ENCODE measurements at places on chromosomes 7 and 10.

DNA sequence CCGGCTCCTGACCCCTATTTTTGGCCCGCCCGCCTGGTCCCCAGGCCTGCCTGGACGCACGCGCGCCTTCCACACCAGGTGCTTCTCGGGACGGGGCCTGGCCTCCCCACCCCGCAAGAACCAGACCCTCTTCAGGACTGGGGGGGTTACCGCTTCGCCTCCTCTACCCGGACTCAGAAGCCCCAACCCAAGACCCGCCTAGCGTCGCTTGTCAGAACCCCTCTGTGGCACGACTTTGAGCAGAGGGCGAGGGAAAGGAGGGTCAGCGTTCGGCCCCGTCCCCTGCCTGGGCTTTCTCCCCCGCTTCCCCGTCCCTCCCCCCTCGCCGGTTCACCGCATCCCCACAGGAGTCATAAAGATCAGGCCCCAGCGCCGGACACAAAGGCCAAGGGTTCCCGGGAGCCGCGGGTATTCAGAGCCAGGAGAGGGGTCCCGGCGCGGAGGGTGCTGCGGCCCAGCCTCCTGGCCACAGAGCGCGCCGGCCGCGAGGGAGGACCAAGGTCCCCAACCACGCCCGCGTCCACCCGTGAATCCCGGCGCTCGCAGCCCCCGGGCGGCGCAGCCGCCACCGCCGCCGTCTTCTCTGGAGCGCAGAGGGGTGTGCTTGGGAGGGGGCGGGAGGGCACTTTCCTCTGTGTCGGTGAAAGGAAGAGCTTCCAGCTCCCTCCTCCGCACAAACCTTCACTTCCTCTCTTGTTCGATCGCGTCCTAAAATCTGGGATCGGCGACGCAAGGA is 351.9 kb downstream of the DNAJB6 start:
- no peak for DNase-seq

- DNase-seq, result peak; percentile 72
These were observed 50.8 kb downstream of the ZRANB1 start for GRCh38 chr10:124992462-124993344.

DNA sequence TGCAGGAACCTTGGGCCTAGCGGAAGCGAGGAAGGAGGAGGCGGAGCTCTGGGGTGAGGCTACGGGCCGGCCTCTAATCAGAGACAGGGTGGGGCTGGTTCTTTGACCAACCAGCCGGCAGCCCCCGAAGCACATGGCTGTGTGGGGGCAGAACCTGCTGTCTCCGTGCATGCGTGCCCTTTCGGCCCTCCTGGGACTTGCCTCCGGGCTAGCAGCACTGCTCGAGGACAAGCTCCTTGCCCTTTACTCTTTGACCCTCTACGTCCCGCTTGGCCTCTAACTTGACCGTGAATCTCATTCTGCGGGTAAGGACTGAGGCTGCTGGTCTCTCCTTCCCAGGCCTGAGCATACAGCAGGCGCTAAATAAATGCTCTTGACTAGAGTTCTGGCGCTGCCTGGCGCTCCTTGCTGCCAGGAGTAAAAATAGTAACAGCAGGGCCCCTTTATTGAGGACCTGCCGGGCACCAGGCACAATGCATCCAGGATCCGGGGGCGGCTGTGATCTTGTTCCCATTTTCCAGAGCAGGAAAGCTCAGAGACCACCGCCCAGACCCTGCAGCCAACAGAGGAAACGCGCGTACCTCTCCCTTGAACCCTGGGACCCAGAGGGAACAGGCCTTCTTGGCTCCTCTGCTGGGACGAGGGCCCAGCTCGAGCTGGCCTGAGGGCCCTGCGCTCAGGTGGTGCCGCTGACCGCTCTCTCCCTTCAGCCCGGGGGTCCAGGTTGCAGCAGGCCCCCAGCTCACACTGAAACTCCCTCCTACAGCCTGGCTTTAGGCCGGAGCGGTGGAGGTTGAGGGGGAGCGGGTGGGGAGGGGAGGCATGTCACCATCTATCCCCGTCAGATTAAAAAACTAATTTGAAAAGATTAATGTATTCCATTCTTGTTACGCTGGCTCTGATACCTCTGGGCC is 2.7 kb upstream of the COMTD1 start:
- DNase-seq, result no peak

GRCh38 chr10:23325132-23325531 is 19.5 kb downstream of the C10orf67 start:
- DNase-seq, result no peak

GRCh38 chr7:26504411-26505120 is 212.9 kb downstream of the SNX10 start:
- DNase-seq, result no peak

GRCh38 chr7:108985037-108985436 is 415.4 kb downstream of the DNAJB9 start:
- no peak for DNase-seq

DNA sequence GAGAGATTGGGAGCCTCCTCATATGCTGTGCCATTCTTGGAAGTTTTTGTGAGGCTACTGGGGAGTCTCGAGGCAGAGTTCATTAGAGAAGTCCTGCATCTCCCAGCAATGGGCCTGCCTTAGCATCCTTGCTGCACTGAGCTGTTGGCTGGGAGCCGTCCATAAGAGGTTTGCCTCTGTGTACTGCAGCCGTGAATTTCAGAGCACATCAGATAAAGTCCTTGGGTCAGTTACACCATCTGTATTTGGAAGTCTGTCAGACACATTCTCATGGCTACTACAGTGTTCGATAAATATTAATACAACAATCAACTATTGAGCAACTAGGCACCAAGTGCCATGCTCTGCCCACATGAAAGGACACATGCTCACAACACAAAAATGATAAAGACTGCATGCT is 100.5 kb upstream of the SEC61G start:
- no peak for DNase-seq

- DNase-seq, result no peak
These were observed 3.1 kb downstream of the DAGLB start for GRCh38 chr7:6444516-6445269.

GRCh38 chr7:110397927-110398660 is 692.8 kb upstream of the LRRN3 start:
- DNase-seq, result no peak

DNA sequence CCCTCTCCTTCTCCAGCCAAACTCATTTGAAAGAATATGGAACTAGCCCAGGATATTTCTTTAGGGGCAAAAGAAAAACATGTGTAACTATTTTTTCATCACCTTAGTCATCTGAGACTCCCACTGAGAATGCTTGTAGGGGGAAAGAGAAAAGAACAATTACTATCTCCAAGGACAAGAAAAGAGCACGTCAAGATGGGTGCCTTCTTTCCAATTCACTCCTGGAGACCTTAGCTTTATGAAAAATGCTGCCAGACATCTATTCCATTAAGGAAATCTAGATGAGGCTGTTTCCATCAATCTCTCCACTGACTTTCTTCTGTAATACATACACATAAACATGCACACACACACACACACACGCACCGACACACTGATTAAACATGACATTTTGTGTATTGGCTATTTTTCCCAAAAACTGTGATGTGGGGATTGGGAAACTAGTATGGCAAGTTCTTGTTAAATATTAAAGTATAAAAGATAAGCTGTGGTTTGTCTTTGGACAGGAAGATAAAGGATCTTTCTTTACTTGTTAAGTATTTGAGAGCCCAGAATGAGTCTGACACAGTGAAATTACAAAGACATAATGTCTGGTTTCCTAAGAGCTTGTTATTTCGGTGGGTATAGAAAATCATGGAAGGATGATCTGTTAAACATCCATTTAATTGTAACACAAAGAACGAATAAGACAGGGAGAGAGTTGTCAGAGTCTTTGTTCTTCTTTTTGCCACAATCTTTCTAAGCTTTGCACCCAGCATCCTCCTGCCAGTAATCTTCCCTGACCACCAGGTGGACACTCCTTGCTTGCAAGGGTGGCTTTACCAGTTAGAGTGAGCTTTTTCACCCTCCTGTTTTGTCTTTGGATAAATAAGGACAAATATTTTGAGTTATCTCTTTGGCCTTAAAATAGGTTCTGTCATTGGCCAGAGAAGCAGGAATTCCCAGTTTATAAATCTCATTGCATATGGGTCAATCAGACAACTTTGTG is 177.3 kb upstream of the TMEM72 start:
- no peak for DNase-seq

DNA sequence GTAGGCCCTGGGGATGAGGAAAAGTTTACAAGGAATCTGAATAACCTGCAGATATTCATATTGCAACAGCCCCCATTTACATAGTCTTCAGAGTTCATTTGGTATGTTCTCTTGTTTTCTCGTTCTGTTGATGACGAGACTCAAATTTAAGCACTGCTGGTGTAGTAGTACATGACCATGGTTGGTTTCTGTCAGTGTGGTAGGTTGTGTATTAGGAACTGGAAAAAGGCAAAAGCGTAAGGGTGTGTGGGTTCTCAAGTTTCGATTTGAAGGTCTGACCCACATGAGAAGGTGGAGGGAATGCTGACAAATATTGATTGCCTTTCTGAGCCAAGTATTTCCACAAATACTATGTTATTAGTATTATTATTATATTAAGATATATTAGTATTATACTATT is 151.7 kb downstream of the AUTS2 start:
- DNase-seq, result no peak

DNA sequence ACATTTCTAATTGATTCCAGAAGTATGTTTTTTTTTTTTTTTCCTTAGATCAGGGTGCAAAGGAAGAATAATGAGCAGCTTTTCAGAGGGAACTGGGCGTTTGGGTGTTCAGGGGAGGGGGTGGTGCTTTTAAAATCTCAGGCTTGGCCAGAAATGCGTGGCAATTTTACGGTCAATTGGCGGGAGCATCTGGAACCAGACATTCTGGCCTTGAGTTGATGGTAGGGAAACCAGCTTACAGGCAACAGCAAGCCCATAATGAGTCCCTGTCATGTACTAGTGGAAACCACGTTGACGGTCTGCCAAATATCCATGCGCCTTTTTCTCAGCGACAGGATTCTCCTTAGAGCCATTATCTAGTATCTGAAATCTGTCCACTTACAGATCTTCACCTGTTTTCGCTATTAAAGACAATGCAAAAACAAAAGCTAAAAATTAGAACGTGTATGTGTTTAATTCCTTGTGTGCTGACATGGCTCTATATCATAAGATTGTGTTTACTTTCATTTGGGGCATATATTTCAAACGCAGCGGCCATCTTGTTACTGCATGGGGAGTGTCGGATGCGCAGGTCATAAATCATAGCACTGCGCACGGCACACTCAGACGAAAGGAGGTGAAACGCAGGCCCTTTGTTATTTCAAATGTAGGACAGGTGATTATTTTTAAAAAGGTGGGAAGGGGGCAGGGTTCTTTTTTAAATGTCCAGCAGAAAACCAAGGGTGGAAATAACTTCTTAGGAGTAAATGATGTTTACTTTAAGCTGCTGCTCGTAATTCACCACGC is 209.2 kb downstream of the AGMO start:
- no peak for DNase-seq

- no peak for DNase-seq
These were observed 136.8 kb upstream of the PDE1C start for GRCh38 chr7:32206987-32207386.

DNA sequence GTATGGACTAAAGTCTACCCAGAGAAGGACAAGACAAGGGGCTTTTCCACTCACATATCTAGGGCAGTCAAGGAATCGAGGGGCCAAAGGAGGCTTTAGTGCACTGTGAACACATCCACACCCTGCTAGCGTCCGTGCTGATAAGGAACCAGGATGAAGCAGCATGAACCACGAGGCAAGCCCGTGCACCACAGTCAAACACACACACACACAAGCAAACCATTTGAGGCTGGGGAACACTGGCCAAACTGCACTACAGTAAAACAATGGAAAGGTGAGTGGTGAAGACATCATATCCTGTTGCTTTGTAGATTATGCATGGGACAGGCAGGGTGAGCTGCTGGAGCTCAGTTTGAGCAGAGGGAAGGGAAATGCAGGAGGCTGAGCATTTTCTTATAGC is 177.4 kb upstream of the CDCA7L start:
- no peak for DNase-seq

DNA sequence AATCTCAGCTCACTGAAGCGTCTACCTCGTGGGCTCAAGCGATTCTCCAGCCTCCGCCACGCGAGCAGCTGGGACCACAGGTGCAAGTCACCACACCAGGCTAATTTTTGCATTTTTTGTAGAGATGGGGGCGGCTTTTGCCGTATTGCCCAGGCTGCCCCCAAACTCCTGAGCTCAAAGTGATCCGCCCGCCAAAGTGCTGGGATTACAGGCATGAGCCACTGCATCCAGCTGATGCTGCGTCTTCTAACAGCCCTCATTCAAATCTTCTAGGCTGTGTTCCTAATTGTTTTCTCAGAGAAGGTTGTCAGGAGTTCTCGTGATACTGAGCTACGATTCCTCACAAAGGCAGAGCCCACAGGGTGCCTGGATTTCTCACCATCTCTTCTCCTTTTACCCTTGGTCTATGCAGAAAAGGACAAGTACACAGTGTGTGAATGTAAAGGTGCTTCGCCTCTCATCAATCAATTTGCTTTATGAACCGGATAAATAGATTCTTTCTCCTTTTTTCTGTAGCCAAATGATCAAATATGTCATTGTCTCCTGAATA is 247.3 kb upstream of the PTN start:
- no peak for DNase-seq

DNA sequence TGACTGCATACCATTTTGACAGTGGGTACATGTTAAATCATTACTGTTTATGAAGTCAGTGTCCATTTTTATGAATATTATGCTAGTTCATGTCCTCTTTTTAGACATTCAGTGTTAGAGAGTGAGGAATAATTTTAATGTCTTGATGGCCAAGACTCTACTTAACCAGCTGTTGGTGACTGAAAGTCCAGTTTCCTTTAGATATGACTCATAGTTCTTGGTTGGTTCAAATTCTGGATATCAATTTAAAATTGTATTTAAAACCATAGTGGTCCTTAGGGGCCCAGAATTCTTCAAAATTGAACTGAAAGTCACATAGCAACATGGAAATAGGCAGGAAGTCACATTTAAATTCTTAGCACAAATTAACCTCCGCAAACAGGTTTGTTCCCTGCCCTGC is 196.5 kb upstream of the PRPS1L1 start:
- no peak for DNase-seq

GRCh38 chr7:114478384-114478783 is 63.8 kb downstream of the FOXP2 start:
- DNase-seq, result no peak

DNA sequence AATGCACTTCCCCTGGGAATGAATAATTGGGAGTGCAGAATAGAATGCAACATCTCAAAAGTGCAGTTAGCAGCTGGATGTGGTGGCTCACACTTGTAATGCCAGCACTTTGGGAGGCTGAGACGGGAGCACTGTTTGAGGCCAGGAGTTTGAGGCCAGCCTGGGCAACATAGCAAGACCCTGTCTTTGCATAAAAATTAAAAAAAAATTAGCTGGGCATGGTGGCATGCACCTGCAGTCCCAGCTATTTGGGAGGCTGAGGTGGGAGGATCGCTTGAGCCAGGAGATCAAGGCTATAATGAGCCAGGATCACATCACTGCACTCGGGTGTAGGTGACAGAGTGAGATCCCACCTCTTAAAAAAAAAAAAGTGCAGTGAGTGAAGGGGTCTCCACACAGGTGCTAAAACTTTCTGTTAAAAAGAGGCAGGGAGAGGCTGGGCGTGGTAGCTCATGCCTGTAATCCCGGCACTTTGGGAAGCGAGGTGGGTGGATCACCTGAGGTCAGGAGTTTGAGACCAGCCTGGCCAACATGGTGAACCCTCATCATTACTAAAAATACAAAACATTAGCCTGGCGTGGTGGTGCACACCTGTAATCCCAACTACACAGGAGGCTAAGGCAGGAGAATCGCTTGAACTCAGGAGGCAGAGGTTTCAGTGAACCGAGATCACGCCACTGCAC is 13.5 kb upstream of the ZMIZ1 start:
- DNase-seq, result no peak
